Endothelial cell (in vitro differentiated cells): ENCODE measurements at places on chromosomes 1 and 21.

DNA sequence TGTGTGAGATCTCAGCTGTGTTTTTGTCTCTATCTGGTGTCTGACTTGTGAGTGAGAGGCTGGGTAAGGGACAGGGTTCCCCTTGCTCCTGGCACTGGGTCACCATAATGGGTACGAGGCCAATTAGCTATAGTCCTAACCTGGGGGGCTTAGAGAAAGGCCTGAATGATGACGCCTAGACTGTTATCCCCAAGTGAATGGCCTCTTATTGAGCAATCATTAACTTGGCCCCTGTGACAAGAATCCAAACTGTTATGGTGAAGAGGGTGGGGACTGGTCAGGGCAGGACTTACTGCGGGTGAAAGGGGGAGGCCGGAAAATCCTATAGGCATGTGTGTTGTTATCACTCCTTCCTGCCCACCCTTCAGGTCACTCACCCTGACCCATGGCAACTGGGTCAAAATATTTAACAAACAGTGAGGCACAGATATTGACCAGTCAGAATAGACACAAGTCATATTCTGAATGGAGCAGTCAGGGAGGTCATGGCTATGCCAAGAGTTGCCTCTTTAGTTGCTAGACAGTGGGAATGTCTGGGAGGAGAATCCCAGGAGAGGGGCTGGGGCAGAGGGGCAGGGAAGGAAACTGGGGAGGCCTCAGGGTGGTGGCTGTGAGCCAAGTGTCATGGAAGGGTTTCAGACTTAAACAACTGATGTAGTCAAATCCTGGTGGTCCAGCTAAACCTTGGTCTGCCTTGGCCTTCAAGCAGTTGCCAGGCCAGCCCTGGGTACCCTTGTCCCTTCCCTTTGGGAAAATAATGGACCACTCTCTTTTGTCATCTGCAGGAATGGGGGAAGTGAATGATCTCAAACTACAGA, 3.2 kb downstream of the NR0B2 start:
- no peak for DNase-seq

DNA sequence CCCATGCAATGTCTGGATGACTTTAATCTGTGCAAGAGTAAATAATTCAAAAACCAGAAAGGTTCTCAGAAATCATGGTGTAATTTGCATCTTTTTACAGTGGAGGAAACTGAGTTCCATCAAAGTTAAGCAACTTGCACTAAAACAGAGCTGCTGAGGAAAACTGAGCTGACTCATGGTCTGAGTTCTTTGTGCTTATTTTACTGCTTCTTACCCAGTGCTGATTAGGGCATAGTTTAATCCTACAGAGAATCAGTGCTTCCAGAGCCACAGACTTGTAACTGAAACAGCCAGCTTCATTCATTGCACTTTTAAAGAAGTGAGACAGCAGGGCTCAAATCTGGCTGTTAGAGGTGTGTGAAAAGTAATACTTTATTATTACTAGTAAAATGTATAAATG, 10.9 kb upstream of the RWDD3 start:
- DNase-seq, result no peak

GRCh38 chr1:7087888-7088287, 302.6 kb downstream of the CAMTA1 start:
- no peak for DNase-seq

GRCh38 chr1:174953285-174954072, 46.3 kb upstream of the CACYBP start:
- no peak for DNase-seq
